ENCODE measurements at places on chromosomes 16 and 17. TPM values are rescaled to one million over a fixed set of nuclear protein-coding genes. Genes with fewer than 3 reads are reported as not detected.
A peak's percentile ranks its signal among the peaks of the same experiment; 100 is the strongest.

GRCh38 chr17:45579529-45580495 is 89.3 kb upstream of the PLEKHM1 start:
- DNase-seq = peak; percentile 16
- no peak overlapping the region for H3K4me3 ChIP-seq
- peaks cover 11% of the 10 kb centered on the region for H3K4me1 ChIP-seq
- no peaks in the 10 kb centered on the region for H3K27me3 ChIP-seq
- H3K27ac ChIP-seq = no peak overlapping the region
- H3K36me3 ChIP-seq = peaks cover 13% of the 10 kb centered on the region

DNA sequence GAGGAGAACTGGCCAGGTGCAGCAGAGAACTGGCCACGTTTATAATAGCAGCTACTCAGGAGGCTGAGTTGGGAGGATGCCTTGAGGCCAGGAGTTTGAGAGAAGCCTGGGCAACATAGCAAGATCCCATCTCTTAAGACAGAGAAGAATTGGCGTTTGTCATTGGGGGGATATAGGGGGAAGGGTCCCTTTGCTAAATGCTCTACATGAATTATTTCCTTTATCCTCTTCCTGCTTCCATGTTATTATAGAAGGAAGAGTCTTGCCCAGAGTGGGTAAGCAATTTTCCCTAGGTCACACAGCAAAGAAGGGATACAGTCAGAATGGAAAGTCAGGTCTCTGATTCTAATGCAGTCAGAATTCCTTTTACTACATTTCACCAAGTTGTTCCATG is 68.0 kb downstream of the MYH11 start:
- H3K27me3 ChIP-seq = no peaks in the 10 kb centered on the region
- no peak for DNase-seq
- H3K27ac ChIP-seq = no peak overlapping the region
- H3K4me1 ChIP-seq = no peaks in the 10 kb centered on the region

- H3K27me3 ChIP-seq = no peaks in the 10 kb centered on the region
- H3K4me1 ChIP-seq = peaks cover 73% of the 10 kb centered on the region
- peak overlapping the region; percentile 87 for H3K27ac ChIP-seq
- no peaks in the 10 kb centered on the region for H3K36me3 ChIP-seq
These were observed 32.9 kb downstream of the BAHCC1 start for GRCh38 chr17:81428121-81428515.

DNA sequence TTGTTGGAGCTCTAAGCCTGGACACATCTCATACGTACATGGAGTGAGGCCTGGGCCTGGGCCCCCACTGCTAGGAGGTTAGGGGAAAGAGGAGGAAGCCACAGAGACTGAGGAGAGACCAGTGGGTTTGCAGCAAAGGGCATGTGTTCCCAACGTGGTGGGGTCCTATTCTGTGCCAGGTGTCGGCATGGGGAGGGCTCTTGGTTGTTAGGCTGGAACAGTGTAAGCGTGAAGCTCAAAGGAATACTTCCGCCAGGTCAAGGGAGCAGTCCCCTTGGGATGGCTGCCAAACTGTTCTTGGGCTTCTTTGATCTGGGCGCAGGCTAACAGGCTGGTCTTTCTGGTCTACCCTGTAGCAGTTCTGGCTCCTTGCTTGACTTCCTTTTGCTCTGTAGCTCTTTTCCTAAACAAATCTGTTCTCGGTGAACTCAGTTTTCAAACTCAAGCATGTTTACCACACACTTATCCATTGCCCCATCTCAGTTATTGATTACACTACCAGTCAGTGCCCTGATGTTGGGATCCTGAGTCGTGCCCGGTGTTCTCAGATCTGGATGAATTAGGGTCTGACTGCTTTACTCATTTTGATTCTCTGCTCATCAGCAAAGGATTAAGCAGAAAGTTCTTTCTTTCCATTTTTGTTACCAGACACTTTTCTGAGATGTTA is 36.4 kb downstream of the GPT2 start:
- no peaks in the 10 kb centered on the region for H3K27me3 ChIP-seq
- peaks cover 62% of the 10 kb centered on the region for H3K36me3 ChIP-seq
- no peak overlapping the region for H3K27ac ChIP-seq

DNA sequence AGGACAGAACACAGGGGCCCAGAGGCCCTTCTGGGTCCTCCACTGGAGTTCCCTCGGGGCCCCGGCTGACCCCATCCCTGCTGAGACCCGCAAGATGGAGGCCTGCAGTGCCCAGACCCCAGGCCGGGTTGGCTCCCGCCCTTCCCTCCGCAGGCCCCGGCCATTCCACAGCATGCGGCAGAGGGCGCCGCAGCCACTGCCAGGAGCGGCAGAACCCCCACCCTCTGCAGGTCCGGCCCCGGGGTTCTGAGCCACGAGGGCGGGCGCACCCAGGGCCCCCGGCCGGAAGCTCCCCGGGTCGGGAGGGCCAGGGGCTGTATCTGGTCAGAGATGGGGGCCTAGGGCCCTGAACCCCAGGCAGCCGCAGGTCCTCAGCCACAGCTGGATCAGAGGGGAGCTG is 2.4 kb upstream of the PERCC1 start:
- H3K27ac ChIP-seq = no peak overlapping the region
- peak; percentile 53 for DNase-seq
- no peaks in the 10 kb centered on the region for H3K36me3 ChIP-seq
- H3K4me1 ChIP-seq = peaks cover 42% of the 10 kb centered on the region

GRCh38 chr16:83733301-83733700 is 74.5 kb upstream of the HSBP1 start:
- H3K27me3 ChIP-seq = no peaks in the 10 kb centered on the region
- H3K4me3 ChIP-seq = no peak overlapping the region
- no peaks in the 10 kb centered on the region for H3K4me1 ChIP-seq
- DNase-seq = no peak
- H3K27ac ChIP-seq = no peak overlapping the region
- no peaks in the 10 kb centered on the region for H3K36me3 ChIP-seq

DNA sequence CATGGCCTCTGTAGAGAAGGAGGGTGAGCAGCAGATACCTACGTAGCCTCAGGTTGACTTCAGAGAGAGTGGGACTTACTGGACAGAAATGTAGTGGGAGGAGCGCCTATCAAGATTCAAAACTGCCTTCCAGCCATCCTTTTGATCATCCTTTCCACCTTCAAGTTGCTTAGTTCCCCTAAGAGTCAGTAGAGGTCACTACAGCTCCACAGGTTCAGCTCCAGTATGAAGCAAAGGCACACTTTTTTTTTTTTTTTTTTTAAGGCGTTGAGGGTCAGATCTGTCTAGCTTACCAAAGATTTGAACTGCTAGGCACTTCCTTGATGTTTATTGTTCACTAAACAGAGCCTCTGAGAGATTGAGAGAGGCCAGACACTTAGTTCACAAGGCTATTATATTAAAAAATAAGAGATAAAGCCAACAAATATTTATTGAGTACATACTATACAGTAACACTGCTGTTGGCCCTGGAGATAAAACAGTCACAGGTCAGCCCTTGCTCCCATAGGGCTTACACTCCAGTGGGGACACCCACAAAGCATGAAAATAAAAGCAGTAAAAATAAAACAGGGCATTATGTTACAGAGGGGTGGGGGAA is 3.1 kb downstream of the RNF227 start:
- peak; percentile 86 for DNase-seq
- H3K4me1 ChIP-seq = peaks cover 21% of the 10 kb centered on the region
- H3K4me3 ChIP-seq = no peak overlapping the region
- no peaks in the 10 kb centered on the region for H3K27me3 ChIP-seq
- peaks cover 45% of the 10 kb centered on the region for H3K36me3 ChIP-seq
- H3K27ac ChIP-seq = no peak overlapping the region

- H3K36me3 ChIP-seq = no peaks in the 10 kb centered on the region
- no peaks in the 10 kb centered on the region for H3K27me3 ChIP-seq
- no peak for DNase-seq
- H3K27ac ChIP-seq = no peak overlapping the region
These were observed 100.8 kb downstream of the HS3ST3A1 start for GRCh38 chr17:13500947-13501346.

GRCh38 chr17:2706911-2707510 is 4.6 kb downstream of the CLUH start:
- H3K36me3 ChIP-seq = peaks cover 22% of the 10 kb centered on the region
- H3K27me3 ChIP-seq = no peaks in the 10 kb centered on the region
- no peak for DNase-seq
- H3K4me1 ChIP-seq = peaks cover 41% of the 10 kb centered on the region

DNA sequence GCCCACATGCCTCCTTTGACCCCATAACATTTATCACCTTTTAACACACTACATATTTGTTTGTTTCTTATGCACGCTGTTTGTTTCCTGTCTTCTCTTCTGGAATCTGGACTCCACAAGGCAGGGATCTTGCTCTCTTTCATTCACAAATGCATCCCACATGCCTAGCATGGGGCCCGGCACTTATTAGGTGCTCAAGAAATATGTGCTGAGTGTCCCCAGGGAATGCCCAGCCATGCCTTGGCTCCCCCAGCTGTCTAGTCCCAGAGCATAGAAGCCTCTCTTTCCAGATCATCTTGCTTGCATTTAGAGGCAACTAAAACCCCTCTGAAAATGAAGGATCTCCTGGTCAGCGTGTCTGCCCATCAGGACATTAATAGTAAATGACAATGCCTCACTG is 283.7 kb downstream of the CBLN1 start:
- no peaks in the 10 kb centered on the region for H3K4me1 ChIP-seq
- no peak overlapping the region for H3K4me3 ChIP-seq
- no peak for DNase-seq
- no peak overlapping the region for H3K27ac ChIP-seq
- peaks cover 2% of the 10 kb centered on the region for H3K27me3 ChIP-seq
- H3K36me3 ChIP-seq = no peaks in the 10 kb centered on the region

GRCh38 chr16:82203198-82203597 is 33.2 kb upstream of the MPHOSPH6 start:
- no peak for DNase-seq
- peaks cover 2% of the 10 kb centered on the region for H3K27me3 ChIP-seq
- H3K4me1 ChIP-seq = no peaks in the 10 kb centered on the region
- no peaks in the 10 kb centered on the region for H3K36me3 ChIP-seq
- no peak overlapping the region for H3K4me3 ChIP-seq

DNA sequence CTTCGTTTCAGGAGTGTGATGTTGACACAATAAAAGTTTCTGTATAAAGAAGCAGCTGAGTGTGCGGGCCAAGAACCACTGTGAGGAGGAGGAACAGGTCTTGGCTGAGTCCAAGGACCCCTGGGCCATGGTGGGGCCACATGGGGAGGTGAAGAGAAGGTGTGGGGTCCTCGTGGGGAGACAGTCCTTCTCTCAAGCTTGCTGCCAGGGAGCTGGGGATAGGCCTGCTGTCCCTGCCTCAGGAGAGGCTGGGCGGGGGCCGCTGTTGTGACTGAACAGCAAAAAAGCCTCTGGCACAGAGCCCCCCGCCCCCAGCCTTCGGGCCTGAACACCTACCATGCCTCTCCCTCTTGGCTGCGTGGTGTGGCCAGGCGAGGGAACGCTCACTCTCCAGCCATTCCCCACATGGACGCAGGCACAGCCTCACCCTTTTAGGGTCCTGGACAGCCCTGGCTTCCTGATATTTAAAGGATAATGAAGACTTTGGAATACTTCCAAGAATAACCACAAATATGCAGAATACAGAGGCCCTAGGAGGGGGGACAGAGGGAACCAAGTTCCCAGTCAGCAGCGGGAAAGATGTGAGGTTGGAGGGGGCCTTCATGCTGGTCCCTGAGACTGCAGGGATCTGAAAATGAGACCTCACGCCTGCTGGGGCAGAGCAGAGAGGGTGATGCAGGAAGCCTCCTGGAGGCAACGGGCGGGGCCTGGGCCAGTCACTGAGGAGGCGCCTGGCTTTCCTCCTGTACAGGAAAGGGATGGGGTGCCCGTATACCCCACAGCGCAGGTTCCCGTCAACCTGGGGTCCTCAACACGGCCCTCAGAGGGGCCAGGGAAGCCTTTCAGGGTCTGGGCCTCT is 100.0 kb upstream of the CREBBP start:
- H3K27me3 ChIP-seq = no peaks in the 10 kb centered on the region
- H3K4me1 ChIP-seq = peaks cover 23% of the 10 kb centered on the region
- H3K36me3 ChIP-seq = peaks cover 40% of the 10 kb centered on the region
- no peak overlapping the region for H3K4me3 ChIP-seq

CRISPLD2 gene
- 5.4 TPM for total RNA-seq

BAHCC1 gene
- total RNA-seq = 6.9 TPM

ABCA6 gene
- 24.3 TPM for total RNA-seq

All from muscle of leg (tissue), 16 donors.